ENCODE measurements at places on chromosomes 7 and 10.
A peak's percentile ranks its signal among the peaks of the same experiment; 100 is the strongest.

DNA sequence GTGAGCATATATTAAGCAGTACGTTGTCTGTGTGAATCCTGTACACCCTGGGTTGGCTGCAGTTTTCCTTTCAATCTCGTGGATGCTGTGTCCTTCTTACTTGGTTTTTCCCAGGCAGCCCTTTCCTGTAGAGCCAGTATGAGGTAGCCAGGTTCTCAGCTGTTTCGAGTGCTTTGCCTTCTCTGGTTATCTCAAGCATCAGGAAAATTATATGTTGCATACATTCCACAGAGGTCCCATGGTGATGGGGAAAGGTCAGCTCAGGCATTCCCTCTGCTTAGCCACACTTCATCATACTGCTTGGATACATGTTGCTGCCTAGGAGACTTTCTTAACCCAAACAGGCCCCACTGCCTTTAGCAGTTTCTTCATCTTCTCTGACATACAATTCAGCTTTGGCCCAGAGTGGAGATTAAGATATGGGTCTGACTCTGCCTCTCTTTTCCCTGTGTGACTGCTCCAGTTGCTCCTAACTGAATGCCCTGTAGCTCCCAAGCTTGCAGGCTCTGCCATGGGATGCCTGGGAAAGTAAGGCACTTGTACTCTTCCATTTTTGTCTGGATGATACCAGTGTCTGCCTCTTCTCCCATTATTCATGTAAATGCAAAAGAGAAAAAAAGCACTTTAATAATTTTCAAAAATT, 11.3 kb downstream of the GNAI1 start:
- no peak for DNase-seq

DNA sequence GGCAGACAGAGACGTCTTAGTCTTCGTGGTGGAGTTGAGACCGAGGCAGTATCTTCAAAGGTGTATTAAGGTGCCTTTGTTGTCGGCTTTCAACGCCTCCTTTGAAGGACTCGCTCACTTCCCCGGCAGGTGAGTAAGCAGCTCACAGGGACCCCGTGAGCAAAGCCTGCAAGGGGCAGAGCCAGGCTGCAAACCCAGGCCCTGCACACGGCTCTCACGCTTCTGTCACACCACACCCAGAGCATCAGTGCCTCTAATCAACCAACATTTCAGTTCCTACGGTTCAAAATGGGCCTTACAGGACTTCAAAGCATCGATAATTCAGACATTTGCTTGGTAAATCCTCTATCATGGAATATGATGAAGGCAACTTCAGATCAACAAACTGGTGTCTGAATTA, 64.8 kb upstream of the INSIG1 start:
- no peak for DNase-seq

DNA sequence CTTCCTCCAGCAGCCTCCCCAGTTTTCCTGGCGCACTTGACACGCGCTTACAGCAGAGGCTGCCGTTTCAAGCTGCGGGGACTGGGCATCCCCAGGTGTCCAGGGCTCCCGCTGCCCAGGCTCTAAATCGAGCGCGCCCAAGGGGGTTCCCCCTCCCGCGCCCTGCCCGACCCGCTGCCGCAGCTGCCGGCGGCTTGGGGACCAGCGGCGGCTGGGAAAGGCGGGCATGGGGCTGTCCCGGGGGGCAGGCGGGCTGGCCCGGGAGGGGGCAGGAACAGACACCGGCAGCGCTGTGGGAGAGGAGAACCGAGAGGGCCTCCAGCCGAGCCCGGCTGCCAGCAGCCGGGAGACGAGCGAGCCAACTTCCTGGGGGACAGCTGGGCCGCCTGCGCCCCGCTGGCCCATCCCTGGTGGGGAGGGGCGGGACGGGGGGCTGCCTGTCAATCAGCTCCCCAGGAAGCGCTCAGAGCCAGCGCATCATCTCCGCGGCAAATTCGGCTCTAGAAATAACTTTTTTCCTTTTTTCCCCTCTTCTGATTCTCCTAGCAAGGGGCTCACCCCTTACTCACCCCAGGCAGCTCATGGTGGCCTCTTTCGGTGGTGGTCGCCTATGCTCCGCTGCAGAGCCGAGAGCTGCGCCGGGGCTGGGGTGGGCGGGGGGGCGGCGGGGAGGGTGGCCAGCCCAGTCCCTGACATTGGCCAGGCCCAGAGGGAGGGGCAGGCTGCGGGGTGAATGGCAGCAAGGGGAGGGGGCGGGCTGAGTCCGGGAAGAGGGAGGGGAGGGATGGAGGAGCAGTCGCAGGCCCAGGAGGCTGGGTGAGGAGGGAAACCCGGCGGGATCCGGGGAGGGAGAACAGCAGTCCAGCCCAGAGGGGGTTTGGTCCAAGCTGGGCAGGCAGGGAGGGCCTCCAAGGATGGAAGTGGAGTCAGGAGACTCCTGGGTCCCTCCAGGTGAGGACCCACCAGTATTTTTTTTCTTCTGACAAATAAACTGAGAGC, 14.7 kb downstream of the GRID2IP start:
- no peak for DNase-seq

DNA sequence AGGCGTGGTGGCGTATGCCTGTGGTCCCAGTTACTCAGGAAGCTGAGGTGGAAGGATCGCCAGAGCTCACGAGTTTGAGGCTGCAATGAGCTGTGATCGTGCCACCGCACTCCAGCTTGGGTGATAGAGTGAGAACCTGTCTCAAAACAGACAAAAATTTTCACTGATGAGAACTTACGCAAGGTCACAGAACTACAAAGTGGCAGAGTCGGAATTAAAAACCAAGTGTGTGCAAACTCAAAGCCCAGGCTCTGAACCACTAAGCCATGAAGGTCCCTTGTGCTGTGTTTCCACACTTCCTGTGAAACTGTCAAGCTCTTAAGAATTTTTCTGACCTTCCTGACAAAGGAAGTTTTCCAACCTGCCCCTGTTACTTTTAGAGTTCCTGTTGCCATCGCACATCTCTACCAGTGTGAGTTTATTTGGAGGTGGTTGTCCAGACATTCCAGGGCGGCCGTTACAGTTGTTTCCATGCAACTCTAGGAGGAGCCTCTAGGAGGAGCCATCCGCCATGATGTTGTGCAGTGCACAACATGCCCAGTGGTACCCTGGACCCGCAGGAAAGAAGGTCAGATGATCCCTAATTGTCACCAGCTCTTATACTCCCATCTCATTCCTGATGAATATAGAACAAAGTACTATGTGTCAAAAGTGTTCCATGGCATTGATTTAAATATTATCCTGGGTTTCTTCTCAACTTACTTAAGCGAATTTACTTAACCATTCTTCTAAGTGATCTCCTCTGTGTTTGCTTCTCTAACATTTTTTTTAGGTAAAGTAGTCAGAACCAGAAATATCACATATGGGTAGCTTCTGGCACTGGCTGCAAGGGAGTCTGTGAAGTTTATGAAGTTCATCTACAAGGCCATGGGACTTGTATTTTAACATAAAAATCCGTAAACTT, 49.0 kb upstream of the LYZL1 start:
- DNase-seq = no peak

GRCh38 chr10:28215930-28216329, 86.9 kb downstream of the MPP7 start:
- no peak for DNase-seq

DNA sequence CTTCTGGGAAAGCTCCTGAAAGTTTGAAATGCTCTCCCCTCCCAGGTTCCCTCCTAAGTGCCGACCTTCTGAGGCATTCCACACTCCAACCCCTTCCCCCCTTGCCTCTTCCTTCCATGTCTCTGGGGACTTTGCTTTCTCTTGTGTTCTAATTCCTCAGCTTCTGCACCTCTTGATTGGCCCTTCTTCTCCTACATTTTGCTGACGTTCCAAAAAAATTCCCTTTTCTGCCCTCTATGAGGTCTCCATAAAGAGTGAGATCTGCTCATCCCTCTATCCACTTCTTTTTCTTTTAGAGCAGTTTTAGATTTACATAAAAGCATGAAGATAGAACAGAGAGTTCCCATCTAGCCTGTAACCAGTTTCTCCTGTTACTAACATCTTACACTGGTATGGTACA, 22.3 kb downstream of the FOXI2 start:
- DNase-seq = no peak

GRCh38 chr7:128863433-128863989, 855 bp downstream of the ATP6V1F start:
- DNase-seq = peak; percentile 16

DNA sequence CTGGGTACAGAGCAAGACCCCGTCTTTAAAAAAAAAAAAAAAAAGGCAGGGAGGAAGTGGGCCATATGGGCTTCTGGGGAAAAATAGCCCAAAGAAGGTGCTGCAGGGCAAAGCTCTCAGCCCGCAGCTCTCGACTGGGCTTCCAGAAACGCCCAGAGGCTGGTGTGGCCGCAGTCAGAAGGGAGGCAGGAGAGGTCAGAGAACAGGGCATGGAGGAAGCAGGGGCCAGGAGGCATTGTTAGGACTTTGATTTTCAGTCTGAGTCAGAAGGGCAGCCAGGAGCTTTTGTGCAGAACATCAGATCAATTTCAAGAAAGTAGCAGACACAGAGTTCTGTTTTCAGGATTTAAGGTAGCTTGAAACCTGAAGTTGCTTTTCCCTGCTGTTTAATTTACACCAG, 35.3 kb upstream of the CYTH3 start:
- DNase-seq = no peak
